ENCODE measurements at places on chromosomes 5 and 9.

DNA sequence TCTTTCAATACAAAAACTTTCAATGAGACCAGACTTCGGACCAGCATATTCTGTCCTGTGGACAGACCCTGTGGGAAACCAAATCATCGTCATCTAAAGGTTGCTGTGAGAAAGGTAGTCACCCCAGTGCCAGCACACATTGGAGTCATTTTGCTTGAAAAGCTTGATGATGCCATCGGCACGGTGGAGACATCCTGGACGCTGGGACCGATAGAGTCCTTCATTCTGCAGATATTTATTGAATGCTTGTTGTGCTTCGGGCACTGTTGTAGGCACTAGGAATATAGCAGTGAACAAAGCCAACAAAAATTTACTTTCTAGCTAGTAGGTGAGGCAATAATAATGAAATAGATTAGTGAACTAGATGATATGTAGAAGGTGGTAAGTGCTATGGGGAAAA is 34.9 kb downstream of the SNX18 start:
- DNase-seq, result no peak

GRCh38 chr5:151605559-151605958 is 14.4 kb upstream of the FAT2 start:
- DNase-seq, result no peak

DNA sequence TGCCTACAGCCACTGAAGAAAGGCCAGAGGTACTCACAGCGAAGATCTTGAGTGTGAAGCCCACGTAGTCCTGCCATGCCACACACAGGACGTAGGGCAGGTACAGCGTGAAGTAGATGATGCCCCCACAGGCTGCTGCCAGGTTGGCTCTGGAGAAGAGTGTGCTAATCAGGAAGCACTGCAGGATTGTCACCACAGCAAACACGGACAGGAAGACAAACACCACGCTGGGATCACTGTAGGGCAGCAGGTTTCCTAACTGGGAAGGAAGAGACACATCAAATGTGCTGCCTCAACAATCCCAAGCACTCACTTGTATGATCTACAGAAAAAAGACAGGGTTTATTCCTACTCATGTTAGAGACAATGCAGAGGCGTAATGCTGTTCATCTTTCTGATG is 63.0 kb downstream of the NIPSNAP3B start:
- no peak for DNase-seq

- DNase-seq, result no peak
These were observed 82.9 kb downstream of the FEM1C start for GRCh38 chr5:115461506-115462290.

- no peak for DNase-seq
These were observed 48.7 kb upstream of the PSD2 start for GRCh38 chr5:139746691-139747582.

- no peak for DNase-seq
These were observed 137.6 kb downstream of the ADGRV1 start for GRCh38 chr5:90696153-90696552.
